ENCODE measurements at places on chromosomes 6 and 20.

GRCh38 chr20:5349448-5349847 is 32.7 kb upstream of the PROKR2 start:
- DNase-seq, result no peak

GRCh38 chr6:169312658-169313346 is 59.2 kb upstream of the THBS2 start:
- no peak for DNase-seq

DNA sequence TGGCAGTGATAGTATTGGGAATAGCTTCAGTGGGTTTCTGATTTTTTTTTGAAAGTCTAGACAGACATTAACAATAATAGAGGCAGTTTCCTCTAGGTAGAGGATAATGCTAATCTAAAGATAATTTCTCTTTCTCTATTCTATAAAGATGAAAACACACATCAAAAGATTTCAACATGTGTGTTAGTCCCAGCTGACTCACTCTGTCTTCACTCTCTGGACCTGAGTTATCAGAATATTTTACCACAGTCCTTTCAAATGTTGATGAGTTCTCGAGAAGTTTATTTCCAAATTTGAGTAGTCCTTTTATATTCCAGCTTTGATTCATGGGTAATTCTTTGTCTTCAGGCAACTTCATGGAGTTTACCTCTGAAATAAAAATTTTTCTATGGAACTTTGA is 17.1 kb downstream of the RPRD1B start:
- DNase-seq, result no peak

- peak; percentile 79 for DNase-seq
Observed at GRCh38 chr20:21505161-21505809, 8.6 kb downstream of the NKX2-2 start.

GRCh38 chr20:51043811-51044210 is 20.9 kb upstream of the KCNG1 start:
- no peak for DNase-seq

DNA sequence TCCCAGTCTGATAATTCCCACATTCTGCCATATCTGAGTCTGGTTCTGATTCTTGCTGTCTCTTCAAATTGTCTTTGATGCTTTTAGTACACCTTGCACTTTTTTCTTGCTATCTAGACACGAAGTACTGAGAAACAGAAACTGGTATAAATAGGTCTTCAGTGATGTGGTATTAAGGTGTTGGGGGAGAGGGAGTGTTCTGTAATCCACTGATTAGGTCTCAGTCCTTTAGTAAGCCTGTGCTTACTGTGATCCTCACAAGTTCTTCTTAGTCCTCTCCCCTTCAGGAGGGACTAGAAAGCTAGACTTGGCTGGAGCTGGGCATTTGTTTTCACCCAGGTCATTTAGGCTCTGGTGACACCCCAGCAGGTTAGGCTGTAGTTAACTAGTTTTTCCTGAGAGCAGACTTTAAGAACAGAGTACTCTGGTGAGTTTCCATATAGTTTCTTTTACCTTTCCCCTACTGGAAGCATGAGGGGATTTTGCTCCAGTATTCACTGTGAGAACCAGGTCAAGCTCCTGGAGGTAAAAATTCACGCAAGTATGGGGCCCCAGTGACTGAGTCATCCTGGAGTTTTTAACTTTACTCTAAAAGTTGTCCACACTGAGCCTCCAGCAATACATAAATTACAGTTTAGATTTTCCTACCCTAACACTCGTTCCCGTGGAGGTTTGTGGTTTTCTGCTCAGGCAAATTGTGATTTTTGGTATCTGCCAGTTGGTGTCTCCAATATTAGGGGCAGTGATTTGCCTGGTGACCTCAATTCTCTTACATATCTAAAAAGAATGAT is 154.6 kb downstream of the CDKAL1 start:
- DNase-seq, result no peak

DNA sequence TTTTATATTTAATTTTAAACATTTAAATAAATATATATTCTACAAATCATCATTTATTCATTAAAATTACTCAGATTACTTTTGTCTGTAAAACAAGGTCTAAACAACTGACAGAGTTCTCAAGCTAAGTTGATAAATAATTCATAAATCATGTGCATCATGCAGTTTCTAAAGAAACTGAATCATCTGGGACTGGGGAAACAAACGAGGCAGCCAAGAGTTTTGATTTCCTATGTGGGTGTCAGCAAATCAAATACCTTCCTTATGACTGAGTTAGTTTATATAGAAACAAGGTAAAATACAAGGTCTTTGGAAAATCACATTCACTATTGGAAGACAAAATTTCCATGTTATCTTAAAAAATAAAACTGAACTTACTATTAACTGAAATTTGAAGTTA is 149.9 kb upstream of the BEND6 start:
- DNase-seq, result no peak

DNA sequence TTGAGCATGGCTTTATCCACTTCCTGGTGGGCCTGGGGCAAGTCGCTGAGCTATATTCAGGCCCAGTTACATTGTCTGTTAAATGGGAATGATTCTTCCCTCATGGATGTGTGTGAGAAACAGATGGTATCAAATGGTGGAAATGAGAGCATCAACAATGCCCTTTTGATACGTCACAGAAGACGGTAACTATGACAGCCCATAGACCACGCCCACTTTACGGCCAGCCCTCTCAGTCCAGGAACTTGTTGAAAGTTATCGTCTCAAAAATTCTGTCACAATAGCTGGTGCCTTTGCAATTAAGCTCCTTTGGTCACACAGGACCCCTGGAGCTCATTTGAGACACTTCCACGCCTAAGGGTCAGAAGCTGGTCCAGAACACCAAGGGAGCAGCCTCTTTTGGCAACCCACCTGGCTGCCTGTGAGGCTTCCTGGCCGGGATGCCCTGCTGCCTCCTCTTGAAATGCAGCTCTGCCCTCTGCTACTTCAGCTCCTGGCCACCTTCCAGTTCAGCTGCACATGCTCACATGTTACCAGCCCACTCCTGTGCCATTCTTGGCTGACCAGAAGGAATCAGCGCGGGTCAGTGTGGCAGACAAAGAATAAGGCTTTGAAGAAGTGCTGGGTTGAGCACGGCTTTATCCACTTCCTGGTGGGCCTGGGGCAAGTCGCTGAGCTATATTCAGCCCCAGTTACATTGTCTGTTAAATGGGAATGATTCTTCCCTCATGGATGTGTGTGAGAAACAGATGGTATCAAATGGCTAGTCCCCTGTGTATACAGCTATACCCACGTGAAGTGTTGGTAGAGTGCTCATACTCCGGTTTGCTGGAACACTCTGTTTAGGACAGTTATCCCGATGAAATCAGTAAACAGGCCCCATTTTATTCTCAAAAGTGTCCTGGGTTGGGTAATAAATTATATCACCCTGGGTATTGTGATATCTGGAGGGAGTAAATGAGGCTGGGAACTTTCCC is 199.2 kb upstream of the SUPT3H start:
- no peak for DNase-seq

GRCh38 chr6:31107052-31107451 is 5.3 kb downstream of the C6orf15 start:
- no peak for DNase-seq

- no peak for DNase-seq
Observed at GRCh38 chr6:168837254-168838036, 396.5 kb downstream of the SMOC2 start.

DNA sequence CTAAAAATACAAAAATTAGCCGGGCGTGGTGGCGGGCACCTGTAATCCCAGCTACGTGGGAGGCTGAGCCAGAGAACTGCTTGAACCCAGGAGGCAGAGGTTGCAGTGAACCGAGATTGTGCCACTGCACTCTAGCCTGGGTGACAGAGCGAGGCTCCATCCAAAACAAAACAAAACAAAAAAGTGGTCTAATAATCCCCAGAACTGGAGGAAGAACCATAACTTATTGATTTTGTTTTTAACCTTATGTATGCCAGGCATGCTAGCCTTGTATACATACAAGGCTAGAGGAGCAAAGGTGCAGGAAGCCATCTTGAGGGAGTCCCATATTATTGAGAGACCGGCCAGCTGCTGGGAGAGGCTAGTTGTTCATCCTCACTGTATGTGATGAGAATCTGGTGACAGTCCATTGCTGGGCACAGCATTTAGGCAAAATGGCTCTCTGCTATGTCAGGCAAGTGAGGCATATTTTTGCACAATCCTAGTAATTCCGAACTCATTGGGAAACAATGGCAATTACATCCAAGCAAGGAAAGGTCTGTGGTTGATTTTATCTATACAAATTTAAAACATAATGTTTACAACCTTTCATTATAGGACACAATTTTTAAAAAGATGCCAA is 18.0 kb downstream of the HFE start:
- DNase-seq, result no peak

- no peak for DNase-seq
Observed at GRCh38 chr6:150134280-150134920, 8.4 kb upstream of the PPP1R14C start.

GRCh38 chr20:17735959-17736621 is 36.3 kb downstream of the BANF2 start:
- no peak for DNase-seq

DNA sequence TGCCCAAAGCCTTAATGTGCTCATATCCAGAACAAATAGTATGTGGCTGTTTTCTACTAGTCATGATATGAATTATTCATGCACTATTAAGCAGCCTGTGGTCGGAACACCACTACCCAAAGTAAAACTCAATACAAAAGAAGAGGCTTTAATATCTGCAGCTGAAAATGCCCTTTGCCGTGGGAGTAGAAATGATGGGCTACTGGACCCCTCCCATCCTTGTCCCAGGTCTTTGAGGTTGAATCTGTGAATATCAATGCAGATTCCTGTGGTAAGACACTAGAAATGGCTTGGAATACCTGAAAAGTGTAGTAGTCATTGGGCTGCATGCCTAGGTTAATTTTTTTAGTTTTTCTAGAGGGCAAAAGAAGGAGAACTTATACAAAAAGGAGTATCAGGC is 303.7 kb downstream of the TBC1D7 start:
- DNase-seq, result no peak

DNA sequence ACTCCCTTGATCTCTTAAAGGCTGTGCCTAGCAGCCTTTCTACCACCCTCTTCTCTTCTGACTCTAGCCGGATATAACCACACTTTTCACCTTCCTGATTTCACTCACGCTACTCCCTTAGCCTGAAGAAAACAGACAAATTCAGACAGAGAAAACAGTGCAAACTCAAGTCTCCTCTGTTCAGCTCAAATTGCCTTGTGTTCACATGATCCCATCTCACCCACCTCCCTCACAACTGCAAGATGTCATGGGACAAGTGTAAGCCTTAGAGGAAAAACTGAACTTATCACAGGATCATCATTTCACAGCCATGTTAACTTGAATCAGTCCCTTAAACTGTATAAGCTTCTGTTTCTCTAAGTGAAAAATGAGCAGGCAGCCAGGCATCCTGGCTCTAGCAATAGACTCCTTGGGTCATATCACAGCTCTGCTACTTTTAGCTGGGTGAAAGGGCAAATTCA is 66.5 kb upstream of the TENT5A start:
- no peak for DNase-seq

GRCh38 chr6:2781685-2782355 is 16.6 kb downstream of the WRNIP1 start:
- DNase-seq, result no peak

DNA sequence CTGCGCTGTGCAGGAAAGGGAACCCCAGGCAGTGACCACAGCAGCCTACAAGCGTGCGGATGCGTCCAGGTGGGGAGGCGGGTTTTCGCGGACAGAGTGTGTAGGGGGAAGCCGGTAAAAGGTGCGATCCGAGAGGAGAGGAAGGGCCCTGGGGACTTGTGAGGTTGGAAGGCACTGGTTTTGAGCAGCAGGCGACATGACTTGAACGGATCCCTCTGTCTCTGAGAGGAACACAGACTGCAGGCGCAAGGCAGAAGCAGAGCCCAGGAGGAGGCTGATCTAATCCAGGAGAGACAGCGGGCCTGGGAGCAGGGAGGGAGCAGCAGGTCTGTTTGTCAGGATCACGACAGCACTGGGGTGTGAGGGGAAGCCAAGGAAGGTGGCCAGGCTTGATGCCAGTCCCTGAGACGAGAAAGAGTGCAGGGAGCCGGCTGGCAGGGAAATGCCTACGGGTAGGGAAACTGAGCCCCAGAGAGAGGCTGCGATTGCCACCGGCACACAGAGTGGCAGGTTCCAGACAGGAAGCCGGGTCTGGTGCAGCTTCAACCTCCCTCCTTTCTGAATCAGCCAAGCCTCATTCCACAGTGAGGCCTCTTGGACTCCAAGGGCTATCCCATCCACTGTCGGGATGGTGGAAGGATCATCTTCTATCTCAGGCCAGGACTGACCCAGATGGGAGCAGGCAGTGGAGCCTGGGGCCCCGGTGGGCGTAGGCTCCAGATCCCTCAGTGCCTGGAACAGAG is 57.1 kb downstream of the HNF4A start:
- DNase-seq, result no peak

GRCh38 chr6:13468839-13469238 is 18.6 kb downstream of the GFOD1 start:
- DNase-seq, result no peak

GRCh38 chr20:24448170-24448569 is 21.3 kb upstream of the SYNDIG1 start:
- no peak for DNase-seq

- no peak for DNase-seq
Observed at GRCh38 chr6:15735567-15736265, 72.9 kb upstream of the DTNBP1 start.

DNA sequence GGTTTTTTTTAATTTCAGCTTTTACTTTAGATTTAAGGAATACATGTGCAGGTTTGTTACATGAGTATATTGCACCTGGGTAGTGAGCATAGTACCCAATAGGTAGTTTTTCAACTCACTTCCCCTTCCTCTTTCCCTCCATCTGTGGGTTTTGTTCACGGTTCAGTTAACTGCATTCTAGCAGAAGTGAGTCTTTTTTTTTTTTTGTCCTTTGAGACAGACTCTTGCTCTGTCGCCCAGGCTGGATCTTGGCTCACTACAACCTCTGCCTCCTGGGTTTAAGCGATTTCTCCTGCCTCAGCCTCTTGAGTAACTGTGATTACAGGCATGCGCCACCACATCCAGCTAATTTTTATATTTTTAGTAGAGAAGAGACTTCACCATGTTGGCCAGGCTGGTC is 8.7 kb downstream of the UBR2 start:
- DNase-seq, result peak; percentile 5

- DNase-seq, result no peak
Observed at GRCh38 chr6:149108038-149108748, 209.3 kb upstream of the TAB2 start.

GRCh38 chr6:53239526-53239925 is 90.9 kb upstream of the GCM1 start:
- no peak for DNase-seq

DNA sequence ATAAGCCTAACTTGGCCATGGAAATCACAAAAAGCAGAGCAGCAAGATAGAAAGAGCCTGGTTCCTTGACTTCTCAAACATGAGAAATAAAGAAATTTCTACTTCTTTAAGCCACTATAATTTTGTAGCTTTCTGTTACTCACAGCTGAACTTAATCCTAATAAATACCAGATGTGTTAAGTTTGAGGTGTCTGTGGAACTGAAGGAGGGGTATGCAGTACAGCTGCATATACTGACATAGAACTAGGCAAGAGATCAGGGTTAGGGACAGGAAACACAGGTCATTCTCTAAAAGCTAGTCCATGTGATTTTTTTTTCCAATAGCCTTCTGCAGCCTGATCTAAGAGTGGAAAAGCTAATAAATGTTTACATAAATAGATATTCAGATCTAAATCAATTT is 123.9 kb downstream of the COL12A1 start:
- no peak for DNase-seq

Data from CD4-positive, alpha-beta T cell treated with Interleukin-6 for 4 hours (primary cell).